GDM1 (cell line): ENCODE measurements at places on chromosomes 7 and 10.

DNA sequence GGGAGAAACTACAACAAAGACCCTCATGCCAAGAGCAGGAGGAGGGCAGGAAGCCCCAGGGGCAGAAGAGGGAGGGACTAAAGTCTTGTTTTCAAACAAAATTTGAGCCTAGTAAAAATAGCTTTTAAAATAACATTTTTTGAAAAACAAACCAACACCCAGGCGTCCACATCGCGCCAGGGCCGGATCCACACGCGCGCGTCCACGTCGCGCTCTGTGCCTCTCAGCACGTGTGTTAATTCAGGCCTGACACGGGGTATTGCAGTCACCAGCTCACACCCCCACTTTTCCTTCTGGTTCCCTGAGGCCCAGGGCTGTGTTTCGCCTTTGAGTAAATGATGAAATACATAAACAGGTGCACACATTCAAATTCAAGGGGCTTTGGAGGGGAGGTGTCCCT lies 196.2 kb downstream of the TCERG1L start:
- no peak for DNase-seq

DNA sequence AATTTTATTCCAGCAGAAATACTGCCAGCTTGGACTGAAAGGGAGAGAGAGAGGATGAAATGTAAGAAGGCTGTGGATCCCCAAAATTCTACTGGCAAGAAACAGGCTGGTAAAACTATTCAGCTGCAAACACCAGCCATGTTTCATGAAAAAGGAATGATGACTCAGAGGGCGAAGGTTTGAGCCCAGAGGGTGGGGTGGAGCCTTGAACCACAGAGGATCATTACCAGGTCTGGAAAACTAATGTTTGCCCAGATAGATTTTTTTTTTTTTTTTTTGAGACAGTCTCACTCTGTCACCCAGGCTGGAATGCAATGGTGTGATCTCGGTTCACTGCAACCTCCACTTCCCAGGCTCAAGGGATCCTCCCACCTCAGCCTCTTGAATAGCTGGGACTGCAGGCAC lies 41.7 kb upstream of the NRF1 start:
- no peak for DNase-seq

- DNase-seq, result no peak
Observed at GRCh38 chr10:91589015-91589657, 43.7 kb downstream of the PPP1R3C start.

DNA sequence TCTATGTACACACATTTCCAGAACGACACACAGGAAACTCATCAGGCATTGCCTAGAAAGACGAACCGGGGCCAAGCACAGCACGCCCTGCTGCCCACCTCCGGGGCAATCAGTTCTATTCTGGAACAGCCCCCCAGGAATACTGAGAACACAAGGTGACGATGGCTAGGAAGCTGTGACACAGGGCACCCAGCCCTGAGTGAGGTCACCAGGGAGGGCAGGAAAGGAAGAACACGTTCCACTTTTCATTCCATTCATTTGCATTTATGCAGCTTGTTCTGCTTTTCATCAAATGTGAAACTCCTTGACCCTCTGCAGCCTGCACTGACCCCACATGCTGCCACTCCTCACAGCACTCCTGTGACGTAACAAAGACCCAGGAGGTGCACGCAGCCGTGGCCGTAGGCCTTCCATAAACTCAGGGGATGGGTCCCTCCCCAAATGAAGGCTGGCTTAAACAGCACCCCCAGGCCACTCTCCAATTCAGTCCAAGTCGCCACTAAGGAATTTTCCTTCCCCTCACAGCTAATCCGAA lies 28.9 kb downstream of the MAD1L1 start:
- no peak for DNase-seq

DNA sequence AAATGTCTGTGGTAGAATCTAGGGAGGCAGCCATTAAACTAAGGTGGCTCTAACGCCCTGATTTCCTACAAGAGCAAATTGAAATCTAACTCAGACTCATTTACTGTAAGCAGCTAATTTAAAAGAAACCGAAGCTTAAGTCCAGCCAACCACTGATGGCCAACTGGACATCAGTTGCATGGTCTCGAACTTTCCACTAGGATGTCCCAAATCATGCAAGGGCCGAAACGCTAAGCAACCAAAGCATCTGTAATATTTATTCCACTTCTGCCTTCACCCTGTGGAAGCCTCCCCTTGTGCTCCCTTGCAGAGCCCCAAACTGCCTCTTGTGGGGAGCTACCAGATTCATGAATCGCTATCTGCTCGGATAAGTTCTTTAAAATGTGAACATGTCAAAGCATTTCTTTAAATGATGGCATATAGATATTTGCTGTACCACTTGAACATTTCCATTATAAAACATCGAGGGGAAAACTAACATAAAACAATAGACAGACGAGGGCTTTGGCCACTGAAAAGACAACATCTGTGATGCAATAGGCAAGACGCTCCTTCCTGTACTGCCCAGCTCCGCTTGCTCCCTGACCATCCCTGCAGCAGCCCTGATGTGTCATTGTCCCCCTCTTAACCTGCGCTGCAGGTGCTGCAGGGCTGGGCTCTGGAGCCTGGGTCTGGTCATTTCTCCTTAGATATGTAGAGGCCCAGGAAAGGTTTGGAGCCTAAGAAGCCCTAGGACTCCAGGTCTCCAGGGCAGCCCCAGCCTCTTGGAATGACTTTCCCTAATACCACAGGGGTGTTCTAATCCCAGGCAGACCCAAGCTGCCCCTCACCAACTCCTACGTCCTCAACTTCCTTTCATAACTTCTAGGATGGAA lies 2.9 kb upstream of the RBP3 start:
- DNase-seq, result no peak

DNA sequence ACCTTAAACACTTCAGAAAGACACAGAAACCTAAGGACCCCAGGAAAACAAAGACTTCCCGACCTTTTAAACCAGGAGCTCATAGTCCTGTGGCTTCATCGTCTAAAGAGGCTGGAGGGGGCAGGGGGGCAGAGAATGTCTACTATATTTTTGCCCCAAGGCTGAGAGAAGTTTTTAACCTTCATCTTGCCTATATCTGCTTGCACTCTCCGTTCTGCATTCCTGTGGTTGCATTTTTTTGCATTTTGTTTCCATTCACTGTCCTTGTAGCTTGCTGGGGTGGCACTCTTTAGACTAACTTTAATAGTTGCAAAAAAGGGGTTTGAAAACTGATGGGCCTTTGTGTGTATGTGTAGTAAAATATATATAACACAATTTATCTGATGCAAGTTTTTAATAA lies 23.7 kb downstream of the PRKAR2B start:
- DNase-seq, result no peak
